Liver (tissue), 10 donors: ENCODE measurements at places on chromosomes 2 and 18. TPM values are rescaled to one million over a fixed set of nuclear protein-coding genes. Genes with fewer than 3 reads are reported as not detected.

DNA sequence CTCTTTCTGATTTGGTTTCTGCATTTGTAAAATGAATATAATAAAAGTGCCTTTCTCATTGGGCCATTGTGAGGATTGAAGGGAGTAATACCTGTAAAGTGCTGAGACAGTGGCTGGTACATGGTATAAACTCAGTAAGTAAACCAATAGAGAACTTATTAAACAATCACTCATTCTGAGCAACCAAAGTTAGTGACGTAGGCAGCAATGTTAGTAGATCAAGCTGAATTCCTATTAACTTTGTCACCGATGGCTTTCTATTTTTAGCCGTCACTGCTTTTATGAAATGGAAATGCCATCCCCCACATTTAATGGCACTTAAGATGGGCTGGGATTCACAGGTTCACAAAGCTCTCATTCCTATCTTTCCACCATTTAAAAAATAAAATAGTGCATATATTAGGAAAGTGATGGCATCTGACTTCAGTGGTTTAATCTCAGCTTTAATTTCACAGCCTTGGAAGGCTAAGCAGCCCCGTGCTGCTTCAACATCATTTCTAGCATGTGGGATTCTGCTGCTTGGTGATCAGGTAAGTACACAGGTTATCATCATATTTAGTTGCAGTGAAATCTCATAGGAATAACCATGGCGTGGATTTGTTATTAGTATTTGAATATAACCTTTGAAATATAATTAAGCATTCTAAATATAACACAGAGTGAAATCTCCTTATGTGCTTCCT, 17.6 kb upstream of the PPP4R1 start:
- no peak for DNase-seq

- no peak for DNase-seq
Observed at GRCh38 chr2:11147263-11147662, 8.0 kb upstream of the SLC66A3 start.

DNA sequence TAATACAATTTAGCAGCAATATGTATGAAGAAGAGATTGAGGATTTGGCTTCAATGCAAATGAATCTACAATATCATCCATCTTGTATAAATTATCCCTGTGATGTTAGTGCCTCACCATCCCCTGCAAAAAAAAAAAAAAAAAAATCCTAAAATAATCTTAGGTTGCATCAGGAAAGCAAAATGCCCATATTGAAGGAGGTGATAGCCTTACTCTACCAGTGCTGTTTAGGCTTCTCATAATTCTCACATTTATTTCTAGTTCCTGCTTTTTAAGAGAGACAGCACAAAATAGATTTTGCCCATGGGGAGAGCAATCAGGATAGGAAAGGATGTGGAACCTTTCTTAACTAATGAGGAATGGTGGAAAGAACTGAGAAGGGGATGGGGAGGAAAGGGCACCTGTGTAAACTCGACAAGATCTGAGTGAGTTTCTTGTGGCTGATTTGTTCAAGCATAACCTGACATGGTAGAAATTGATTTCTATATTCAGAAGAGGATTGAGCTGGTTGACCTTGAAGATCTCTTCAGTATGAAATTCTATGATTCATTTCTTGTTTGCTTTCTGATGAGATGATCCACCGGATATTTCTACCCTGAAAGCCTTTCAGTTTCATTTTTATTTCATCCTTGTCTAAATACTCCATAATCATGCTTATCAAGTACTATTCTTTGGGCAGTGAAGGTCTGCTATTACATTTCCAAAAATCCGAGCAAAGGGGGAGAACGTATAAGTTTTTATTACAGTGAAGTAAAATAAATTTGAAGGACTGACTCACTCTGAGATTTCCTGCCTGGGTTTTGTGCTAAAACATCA, 391.2 kb downstream of the PTPRM start:
- no peak for DNase-seq

- DNase-seq: no peak
Observed at GRCh38 chr18:79570266-79571201, 109.1 kb upstream of the CTDP1 start.

DNA sequence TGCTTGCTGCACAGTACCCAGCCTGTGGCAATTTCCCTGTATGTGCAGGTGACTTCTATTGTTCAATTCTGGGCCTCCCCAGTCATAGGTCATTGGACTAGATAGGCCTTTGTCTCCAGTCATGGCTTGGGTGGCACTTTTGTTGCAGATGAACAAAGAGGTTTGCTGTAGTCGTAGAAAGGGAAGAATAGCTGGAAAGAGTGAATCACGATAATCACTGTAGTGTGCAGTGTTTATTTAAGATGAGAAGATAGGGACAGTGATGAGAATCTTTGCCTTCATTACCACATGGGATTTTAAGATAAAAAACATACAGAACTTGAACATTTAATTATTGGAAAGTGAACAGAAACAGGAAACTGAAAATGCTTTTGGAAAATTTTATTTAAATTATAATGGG, 156.1 kb upstream of the CYRIA start:
- DNase-seq: no peak

DNA sequence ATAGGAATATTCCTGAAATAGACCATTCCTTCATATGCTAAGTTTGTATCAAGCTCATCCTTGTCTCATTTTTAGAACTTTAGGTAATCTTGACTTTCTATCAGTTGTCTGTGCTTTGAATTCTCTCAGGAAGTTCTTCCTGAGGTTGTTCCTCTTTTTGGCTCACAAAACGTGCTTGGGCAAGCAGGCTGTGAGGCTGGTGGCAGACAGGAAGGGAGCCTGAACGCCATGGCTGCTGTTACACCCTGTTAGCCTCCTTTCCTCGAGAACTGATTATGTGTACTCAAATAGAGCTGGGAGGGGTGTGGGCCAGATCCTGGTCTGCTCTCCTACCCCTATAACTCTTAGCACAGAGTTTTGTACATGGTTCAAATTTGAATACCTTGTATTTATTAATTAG, 136.4 kb upstream of the CELF4 start:
- DNase-seq: no peak

DNA sequence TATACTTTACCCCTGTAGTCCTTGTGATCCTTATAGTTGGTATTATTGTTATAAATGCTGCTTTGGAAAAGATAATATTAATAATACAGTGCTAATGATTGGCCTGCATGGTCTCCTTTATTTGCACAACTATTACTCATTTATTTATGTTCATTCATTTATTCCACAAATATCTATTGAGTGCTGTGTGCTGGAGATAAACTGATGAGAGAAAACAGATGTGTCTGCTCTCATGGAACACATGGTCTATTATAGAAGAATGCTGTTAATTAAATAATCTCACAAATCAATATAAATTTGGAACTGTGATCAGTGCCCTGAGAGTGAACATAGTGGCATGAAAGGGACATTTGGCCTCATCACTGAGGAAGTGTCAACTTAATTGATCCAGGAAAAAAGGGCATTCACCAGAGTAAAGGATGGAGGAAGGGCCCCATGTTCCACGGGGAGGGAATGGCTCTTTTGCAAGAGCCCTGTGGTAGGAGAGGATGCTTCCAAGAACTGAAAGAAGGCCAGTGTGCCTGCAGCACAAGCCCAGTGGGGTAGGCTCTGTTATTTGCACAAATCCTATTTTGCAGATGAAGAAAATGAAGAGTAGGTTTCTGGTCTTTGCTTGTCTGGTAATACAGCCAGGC, 91.5 kb upstream of the STK39 start:
- DNase-seq: no peak

DNA sequence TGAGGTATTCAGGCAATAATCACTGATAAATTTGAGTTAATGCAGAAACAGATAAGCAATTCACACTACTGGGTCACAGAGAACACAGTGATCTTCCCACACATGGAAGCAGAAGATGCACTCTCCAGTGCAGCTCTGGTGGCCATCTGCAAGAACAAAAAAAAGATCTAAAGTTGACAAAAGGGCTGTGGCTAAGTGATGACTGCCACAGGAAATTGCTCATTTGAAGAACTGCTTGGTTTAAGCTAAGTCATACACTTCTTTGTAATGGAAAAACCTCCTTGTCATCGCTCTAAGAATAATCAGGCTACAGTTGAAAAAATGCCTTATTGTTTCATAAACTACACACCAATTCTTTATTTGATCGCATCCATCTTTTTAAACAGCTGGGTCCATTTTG, 115.1 kb downstream of the DTNB start:
- no peak for DNase-seq

- DNase-seq: no peak
Observed at GRCh38 chr2:197248623-197249022, 62.0 kb downstream of the ANKRD44 start.

DNA sequence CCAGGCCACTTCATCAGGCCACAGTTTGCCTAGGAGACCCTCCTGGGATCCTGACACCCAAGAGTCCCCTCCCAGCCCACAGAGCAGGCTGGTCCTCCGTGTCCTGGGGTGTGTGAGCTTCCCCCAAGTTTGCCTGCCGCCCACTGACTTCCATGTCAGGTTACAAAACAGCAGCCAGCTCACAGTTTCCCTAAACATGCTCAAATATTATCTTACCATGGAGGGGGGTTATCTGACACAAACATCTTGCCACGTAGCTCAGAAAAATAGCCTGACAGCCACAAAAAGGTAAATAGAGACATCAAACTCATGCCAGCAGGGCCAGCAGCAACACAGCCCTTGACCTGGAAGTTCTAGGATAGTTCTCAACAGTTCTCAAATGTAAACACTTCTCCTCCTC, 346.5 kb downstream of the TNS1 start:
- no peak for DNase-seq

DNA sequence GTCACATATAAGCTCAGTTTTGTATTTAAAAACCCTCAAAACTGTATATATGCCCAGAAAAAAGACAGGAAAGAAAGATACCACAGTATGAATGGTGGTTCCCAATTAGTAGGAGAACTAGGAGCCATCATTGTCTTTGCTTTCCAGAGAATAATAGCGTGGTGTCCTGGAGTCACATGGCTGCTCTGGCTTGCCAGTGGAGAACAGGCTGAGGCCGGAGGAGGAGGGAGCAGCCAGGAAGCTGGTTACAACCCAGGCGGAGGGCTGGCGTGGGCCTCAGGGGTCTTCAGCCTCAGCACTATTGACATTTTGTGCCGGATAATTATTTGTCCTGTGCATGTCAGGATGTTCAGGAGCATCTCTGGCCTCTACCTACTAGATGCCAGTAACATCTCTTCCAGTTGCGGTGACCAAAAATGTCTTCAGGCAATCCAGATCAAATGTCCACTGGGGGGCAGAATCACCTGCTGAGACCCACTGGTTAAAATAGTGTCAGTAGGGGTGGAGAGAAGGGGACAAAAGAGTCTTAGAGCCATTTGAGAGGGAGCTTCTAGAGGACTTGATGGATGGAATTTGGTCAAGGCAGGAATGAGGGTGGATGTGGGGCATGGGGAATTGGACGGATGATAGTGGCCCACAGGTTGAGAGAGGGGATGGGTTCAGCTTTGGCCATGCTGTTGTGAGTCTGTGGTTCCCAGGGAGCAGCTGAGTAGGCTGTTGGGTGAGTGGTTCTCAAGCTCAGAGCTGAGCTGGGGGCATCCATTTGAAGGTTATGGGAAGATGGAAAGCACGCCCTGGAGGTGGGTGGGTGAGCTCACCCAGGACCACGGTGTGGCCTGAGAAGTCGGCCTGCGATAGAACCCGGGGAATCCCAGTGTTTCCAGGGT, 144.9 kb downstream of the AGAP1 start:
- DNase-seq: no peak

GRCh38 chr2:215787565-215788178, 225.7 kb downstream of the MREG start:
- no peak for DNase-seq

GRCh38 chr2:112033600-112033999, 21.5 kb upstream of the TMEM87B start:
- no peak for DNase-seq

DNA sequence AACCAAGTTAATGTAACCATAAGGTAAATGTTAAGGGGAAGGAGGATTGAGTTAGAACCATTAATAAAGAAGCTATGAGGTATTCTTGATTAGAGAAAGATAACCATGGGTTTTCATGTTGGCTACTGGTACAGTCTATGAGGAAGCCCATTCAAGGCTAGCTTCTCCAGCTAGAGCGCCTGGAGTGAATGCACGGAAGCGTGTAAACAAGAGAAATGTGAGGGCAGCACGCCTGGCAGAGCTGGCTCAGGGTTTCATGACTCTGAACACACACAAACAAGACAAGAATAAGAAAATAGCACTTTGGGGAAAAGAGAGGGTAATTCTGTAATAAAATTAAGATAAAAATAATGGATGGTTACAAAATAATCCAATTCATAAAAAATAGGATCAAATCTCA, 255.3 kb downstream of the PDE11A start:
- DNase-seq: no peak

DNA sequence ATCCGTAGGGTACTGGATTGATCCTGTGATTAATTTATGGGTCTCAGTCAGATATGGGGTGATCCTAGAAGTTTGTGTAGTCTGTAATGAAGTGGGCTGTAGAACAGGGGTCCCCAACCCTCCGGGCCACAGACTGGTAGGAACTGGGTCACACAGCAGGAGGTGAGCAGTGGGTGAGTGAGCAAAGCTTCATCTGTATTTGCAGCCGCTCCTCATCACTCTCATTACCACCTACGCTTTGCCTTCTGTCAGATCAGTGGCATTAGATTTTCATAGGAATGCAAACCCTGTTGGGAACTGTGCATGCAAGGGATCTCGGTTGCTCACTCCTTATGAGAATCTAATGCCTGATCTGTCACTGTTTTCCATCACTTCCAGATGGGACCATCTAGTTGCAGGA, 48.8 kb downstream of the EML4 start:
- no peak for DNase-seq

- DNase-seq: no peak
Observed at GRCh38 chr18:63247926-63248325, 71.6 kb downstream of the BCL2 start.

DNA sequence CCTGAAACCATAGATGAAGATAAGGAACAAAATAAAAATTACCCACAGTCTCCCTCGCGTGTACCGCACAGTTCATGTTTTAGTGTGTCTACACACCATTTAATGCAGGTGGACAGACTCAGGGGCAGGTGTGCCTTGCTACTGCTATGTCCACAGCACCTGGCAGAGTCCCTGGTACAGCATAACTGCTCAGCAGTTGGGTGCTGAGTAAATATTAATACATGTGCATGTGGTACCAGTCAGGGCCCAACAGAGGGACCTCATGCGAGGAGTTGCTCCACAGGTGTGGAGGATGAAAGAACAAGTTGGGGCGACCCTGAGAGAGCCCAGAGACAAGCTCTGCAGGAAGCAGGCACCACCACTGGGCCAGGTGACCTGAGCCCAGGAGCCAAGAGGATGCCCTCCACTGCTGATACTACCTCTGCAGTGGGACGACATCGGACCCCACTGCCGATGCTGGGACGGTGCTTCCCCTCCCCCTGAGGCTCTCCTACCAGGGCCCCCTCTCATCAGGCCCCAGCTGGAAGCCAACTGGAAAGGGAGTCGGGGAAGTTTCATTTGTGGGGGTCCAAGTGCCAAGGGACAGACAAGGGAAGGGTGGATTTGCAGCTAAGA, 100.8 kb downstream of the NEDD4L start:
- no peak for DNase-seq

GRCh38 chr18:65919663-65920062, 168.9 kb downstream of the CDH7 start:
- DNase-seq: no peak

Gene PELI1
- total RNA-seq: 21.3 TPM

Gene DYNAP
- total RNA-seq: not detected

Gene L3MBTL4
- 5.5 TPM for total RNA-seq

Gene NT5DC4
- total RNA-seq: not detected

Gene POMC
- total RNA-seq: 0.84 TPM

Gene MEP1B
- not detected for total RNA-seq

Gene UGT1A9
- 14.3 TPM for total RNA-seq

Gene FASTKD2
- total RNA-seq: 36.3 TPM
